Caki2 (cell line): ENCODE measurements at places on chromosomes 2 and 18. TPM values are rescaled to one million over a fixed set of nuclear protein-coding genes. Genes with fewer than 3 reads are reported as not detected.

Gene SRD5A2
- total RNA-seq: not detected in 2 replicates

Gene CTIF
- total RNA-seq: 0.49 and 3.7 TPM in 2 replicates

Gene CTAGE1
- not detected in 2 replicates for total RNA-seq

Gene B4GALT6
- 0.78 and 1.0 TPM in 2 replicates for total RNA-seq

Gene NDUFAF7
- 17.1 and 19.2 TPM in 2 replicates for total RNA-seq

Gene PCBP1
- 127 and 135 TPM in 2 replicates for total RNA-seq

Gene KCNIP3
- 1.0 and 1.2 TPM in 2 replicates for total RNA-seq

Gene CPO
- total RNA-seq: 1.2 TPM in 1 of 2 replicates, not detected in the other

GRCh38 chr18:55998801-55999385, 410.9 kb upstream of the TCF4 start:
- DNase-seq: no peak

DNA sequence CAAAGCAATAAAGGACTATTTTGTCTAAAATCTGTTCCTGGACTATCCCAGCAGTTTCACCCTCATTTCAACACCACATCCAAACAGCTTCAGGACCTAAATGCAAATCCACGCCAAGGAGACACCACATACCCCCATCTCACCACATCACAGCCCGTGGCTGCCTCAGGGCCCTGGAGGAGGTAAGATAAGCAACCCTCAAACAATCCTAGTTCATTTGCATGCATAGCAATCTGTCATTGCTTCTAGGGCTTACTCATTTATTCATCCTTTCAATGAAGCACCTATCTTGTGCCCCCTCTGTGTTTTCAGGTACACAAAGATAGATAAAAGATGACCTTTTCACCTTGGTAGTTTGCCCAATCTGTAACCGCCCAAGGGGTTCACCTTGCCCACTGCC, 86.5 kb downstream of the VSNL1 start:
- DNase-seq: no peak

DNA sequence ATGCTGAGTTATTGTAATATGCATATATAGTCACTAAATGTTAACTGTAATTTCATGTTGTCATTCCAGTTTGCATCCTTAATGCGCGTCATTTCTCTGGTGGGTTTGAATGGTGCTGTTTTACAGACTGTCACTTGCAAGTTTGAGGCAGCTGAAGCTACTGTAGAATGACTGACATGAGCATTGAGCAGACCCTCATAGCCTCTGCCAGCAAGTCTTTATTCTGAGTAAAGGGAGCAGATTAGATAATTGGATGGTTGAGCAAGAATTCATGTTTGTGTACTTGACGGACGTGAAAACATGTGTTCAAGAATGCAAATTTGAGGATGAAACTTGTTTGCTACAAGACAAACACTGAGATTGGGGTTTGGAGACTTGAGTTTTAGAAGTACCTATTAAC, 854.8 kb upstream of the KLHL29 start:
- no peak for DNase-seq

DNA sequence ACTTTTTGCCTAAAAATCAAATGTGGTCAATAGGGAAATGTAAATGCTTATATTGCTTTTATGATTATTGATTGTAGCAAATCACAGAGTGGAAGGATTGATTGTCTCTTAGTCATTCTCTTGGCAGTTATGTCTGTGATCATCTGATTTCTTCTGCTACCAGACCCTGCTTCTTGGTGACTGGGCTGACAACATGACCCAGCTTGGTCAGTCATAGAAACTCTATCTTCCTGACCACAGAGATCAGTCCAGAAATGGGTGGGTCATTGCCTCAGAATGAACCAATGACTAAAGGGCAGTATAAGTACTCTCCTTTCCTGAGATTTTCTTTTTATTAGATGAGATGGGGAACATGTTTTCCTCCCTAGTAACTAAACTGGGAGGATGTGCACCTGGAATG, 87.6 kb downstream of the MAIP1 start:
- DNase-seq: no peak

DNA sequence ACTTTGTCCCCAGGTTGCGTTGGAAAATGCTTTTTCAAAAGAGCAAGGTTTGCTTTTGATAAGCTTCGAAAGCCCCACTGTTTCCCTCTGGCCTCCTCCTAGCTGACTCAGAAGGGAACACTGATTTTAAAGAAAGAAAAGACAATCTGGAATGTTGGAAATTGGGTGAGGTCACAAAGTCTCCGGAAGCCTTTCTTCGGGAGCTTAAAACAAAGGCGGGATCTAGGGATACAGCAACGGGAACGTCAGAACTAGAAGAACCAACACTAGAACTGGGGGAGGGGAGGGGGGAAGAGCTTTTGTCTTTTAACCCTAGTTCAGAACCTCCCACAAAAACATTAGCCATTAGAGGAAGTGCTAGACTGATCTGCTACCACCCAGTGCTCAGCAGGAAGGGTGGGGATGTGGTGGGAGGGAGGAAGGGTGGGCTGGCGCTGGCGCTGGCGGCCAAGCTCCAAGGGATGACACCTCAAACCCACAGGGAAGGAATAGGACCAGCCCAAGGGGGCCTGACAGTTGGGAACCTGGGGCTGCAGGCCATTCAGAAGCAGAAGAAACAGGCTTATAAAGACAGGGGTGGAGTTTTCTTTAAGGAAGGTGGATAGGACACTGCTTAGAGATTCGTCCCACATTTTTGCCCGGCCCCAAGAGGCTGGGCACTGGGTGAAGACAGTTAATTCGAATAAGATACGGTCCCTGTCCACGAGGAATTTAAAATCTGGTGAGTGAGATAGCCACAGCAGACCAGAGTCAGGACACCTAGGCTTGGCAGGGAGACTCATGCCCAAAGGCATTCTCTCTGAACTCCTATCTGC, 1.7 kb downstream of the TMSB10 start:
- DNase-seq: peak; percentile 98

DNA sequence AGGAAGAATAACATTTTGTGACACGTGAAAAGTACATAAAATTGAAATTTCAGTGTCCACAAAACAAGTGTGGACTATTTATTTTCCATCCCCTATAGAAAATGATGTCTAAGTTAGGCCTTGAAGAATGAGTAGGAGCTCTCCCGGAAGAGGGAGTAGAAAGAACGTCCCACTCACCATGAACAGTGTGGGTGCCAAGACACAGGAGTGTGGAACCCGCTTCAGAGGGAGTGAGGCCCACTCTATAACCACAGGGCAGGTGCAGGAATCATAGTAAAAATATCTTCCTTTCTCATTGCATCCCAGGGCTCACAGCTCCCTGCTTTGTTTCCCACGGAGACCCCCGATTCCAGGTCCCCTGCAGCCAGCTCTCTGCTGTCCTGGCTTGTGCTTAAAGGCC, 5.2 kb downstream of the KCNF1 start:
- DNase-seq: no peak
